Breast epithelium (tissue), 4 donors: ENCODE measurements at places on chromosomes 4 and X. TPM values are rescaled to one million over a fixed set of nuclear protein-coding genes. Genes with fewer than 3 reads are reported as not detected.
A peak's percentile ranks its signal among the peaks of the same experiment; 100 is the strongest.

DNA sequence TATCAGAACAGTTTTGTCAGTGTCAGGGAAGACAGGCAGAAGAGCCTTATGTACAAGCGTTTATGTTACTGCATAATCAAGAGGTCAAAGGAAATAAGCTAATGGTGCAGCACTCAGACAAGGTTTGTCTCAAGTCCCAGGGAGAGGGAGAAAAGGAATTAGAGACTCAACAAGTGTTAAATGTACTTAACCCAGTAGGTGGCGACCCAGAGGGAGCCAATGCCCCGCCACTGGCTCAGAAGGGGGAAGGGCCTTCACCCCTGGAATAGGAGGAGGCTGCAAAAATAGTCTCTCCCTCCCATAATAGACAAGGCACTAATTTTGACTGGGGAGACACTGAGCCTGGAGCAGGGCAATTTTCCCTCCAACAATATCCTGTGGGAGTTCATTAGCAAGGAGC is 14.1 kb upstream of the PAPSS1 start:
- no peak overlapping the region for H3K27ac ChIP-seq
- H3K27me3 ChIP-seq: no peaks in the 10 kb centered on the region
- no peaks in the 10 kb centered on the region for H3K4me1 ChIP-seq
- H3K36me3 ChIP-seq: no peaks in the 10 kb centered on the region

Gene HSD17B13
- total RNA-seq: 1.6 TPM

DNA sequence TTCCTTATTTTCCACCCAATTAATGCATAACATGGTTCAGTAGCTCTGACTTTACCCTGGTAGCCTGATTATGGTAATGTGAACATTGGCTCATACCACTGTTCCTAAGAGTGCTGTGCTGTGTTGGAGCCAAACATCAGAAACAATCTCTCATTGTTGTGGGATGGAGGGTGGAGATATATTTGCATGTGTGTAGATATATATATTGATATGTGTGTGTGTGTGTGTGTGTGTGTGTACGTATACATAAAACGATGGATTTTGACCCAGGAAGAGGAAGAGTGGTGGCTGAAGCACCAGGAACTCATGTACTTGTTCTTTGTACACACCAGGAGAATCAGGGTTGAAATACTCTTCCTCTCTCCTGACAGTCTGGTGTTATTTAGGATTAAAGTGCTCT is 247.7 kb downstream of the IL15 start:
- no peak for DNase-seq
- H3K27me3 ChIP-seq: no peaks in the 10 kb centered on the region
- no peak overlapping the region for H3K27ac ChIP-seq
- no peaks in the 10 kb centered on the region for H3K36me3 ChIP-seq

DNA sequence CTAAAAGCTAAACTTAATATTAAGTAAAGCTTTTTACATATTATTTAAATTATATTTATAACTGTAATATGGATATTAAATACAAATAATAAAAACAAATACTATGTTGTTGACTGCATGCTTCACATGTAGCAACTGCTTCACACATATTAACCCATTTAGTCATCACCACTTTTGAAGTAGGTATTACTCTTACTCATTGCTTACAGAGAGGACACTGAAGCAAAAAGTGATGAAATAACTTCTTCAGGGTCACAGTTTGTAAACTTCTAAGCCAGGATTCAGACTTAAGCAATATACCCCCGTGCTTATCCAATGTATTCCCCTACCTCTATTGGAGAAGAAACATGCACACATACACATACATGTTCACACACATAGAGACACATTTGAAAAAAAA is 166.6 kb downstream of the DKK2 start:
- no peaks in the 10 kb centered on the region for H3K27me3 ChIP-seq
- no peak overlapping the region for H3K4me3 ChIP-seq
- H3K27ac ChIP-seq: no peak overlapping the region
- no peaks in the 10 kb centered on the region for H3K36me3 ChIP-seq
- H3K4me1 ChIP-seq: no peaks in the 10 kb centered on the region

Gene COL4A5
- total RNA-seq: 75.1 TPM

Gene AADAT
- 6.2 TPM for total RNA-seq

Gene NEIL3
- total RNA-seq: not detected

- no peak overlapping the region for H3K27ac ChIP-seq
- DNase-seq: no peak
- no peak overlapping the region for H3K4me3 ChIP-seq
- no peaks in the 10 kb centered on the region for H3K27me3 ChIP-seq
Observed at GRCh38 chr4:112647785-112648184, 10.8 kb downstream of the LARP7 start.

Gene SYNPO2
- total RNA-seq: 30.2 TPM

GRCh38 chr4:113311047-113311446 is 261.6 kb downstream of the ANK2 start:
- H3K27me3 ChIP-seq: no peaks in the 10 kb centered on the region
- no peaks in the 10 kb centered on the region for H3K36me3 ChIP-seq
- no peak overlapping the region for H3K27ac ChIP-seq
- no peaks in the 10 kb centered on the region for H3K4me1 ChIP-seq

Gene SLC10A4
- total RNA-seq: 0.29 TPM

Gene DKK2
- 5.8 TPM for total RNA-seq

Gene USP26
- not detected for total RNA-seq

- H3K4me3 ChIP-seq: no peak overlapping the region
- H3K36me3 ChIP-seq: no peaks in the 10 kb centered on the region
- peak overlapping the region; percentile 98 for H3K27ac ChIP-seq
- no peaks in the 10 kb centered on the region for H3K27me3 ChIP-seq
- peaks cover 11% of the 10 kb centered on the region for H3K4me1 ChIP-seq
Observed at GRCh38 chr4:145177511-145177905, 2.9 kb downstream of the OTUD4 start.

- H3K27me3 ChIP-seq: no peaks in the 10 kb centered on the region
- H3K4me3 ChIP-seq: peak overlapping the region; percentile 87
- H3K36me3 ChIP-seq: no peaks in the 10 kb centered on the region
- H3K27ac ChIP-seq: peak overlapping the region; percentile 40
- no peak for DNase-seq
Observed at GRCh38 chr4:53365121-53365485, 758 bp downstream of the SCFD2 start.

- H3K36me3 ChIP-seq: peaks cover 6% of the 10 kb centered on the region
- H3K27ac ChIP-seq: no peak overlapping the region
- no peak overlapping the region for H3K4me3 ChIP-seq
- no peaks in the 10 kb centered on the region for H3K4me1 ChIP-seq
Observed at GRCh38 chr4:88043001-88043400, 35.6 kb downstream of the PKD2 start.

DNA sequence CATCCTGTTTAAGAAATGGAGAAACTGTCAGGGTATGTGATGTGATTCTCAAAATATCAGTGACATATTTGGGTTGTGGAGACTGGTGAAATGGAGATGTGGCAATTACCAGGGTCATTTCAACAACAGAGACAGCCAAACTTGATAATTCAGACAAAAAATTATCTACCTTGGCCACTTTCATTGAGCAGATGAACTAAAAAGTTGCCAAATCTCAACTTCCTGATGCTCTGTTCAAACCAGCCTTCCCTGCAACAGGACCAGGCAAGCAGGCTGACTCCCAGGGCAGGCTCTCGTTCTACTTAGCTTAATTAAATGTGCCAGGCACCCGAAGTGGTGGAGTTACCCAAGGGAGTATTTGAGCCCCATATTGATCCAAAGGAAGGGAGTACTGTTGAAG is 199.6 kb downstream of the AFF2 start:
- no peaks in the 10 kb centered on the region for H3K27me3 ChIP-seq
- DNase-seq: no peak
- no peak overlapping the region for H3K4me3 ChIP-seq
- no peak overlapping the region for H3K27ac ChIP-seq

Gene TMSB15A
- 1.4 TPM for total RNA-seq

DNA sequence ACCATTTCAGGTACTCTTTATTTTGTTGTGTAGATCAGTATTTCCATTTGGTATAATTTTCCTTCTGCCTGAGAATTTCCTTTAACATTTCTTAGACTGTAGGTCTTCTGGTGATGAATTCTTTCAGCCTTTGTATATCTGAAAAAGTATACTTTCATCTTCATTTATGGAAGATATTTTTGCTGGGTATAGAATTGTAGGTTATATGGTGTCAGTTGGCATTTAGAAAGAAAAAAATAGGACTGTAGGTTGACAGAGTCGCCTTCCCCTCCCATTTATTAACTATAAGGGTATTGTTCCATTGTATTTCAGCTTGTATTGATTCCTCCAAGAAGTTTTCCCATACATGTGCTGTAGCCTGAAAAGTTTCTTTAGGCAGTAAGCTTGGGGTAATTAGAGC is 71.9 kb downstream of the KDM6A start:
- no peak overlapping the region for H3K27ac ChIP-seq
- H3K4me3 ChIP-seq: no peak overlapping the region
- no peak for DNase-seq
- H3K36me3 ChIP-seq: no peaks in the 10 kb centered on the region

Gene SSX2B
- total RNA-seq: not detected

Gene TMPRSS11B
- not detected for total RNA-seq
